A549 treated with dexamethasone at 1 μM for 4 hours (cell line): ENCODE measurements at places on chromosomes 3 and 15. TPM values are rescaled to one million over a fixed set of nuclear protein-coding genes. Genes with fewer than 3 reads are reported as not detected.

Gene TAMM41
- total RNA-seq: 26.5 to 28.3 TPM (median 27.9 TPM) in 5 replicates

Gene MUSTN1
- 0.14 to 0.31 TPM (median 0.16 TPM) in 4 of 5 replicates, not detected in the other for total RNA-seq

Gene LEKR1
- 0.49 to 1.1 TPM (median 0.77 TPM) in 5 replicates for total RNA-seq

Gene ASB14
- not detected in 5 replicates for total RNA-seq

Gene AGBL1
- not detected in 5 replicates for total RNA-seq

Gene GPR160
- total RNA-seq: 0.90 to 1.8 TPM (median 1.7 TPM) in 5 replicates

Gene TTLL13
- 0.09 to 0.25 TPM (median 0.12 TPM) in 5 replicates for total RNA-seq

Gene LMAN1L
- total RNA-seq: 0.04 TPM in 1 of 5 replicates, not detected in the others

Gene MOBP
- 0.03 to 0.15 TPM (median 0.08 TPM) in 5 replicates for total RNA-seq

Gene SLC2A2
- not detected in 5 replicates for total RNA-seq

Gene SCAANT1
- not detected in 5 replicates for total RNA-seq

Gene CCR8
- total RNA-seq: not detected in 5 replicates

Gene STARD9
- 1.2 to 1.9 TPM (median 1.6 TPM) in 5 replicates for total RNA-seq

Gene HIGD2B
- total RNA-seq: 0.10 TPM in 1 of 5 replicates, not detected in the others

Gene DNAH12
- total RNA-seq: 0.01 to 0.18 TPM (median 0.07 TPM) in 5 replicates

Gene MEGF11
- total RNA-seq: 0.08 to 0.61 TPM (median 0.47 TPM) in 5 replicates

Gene TTC21A
- 1.2 to 2.2 TPM (median 1.9 TPM) in 5 replicates for total RNA-seq

Gene SMCO1
- not detected in 5 replicates for total RNA-seq

Gene CADM2
- 0.09 to 0.27 TPM (median 0.18 TPM) in 5 replicates for total RNA-seq

Gene DYNC1LI1
- 41.6 to 55.0 TPM (median 43.5 TPM) in 5 replicates for total RNA-seq

Gene SGO1
- total RNA-seq: 12.0 to 17.4 TPM (median 15.8 TPM) in 5 replicates

Gene PSTPIP1
- total RNA-seq: 0.21 to 0.43 TPM (median 0.25 TPM) in 5 replicates

Gene ACOX2
- total RNA-seq: 6.0 to 9.0 TPM (median 7.1 TPM) in 5 replicates

Gene BTD
- total RNA-seq: 14.4 to 17.4 TPM (median 14.6 TPM) in 5 replicates

Gene CLDN18
- not detected in 5 replicates for total RNA-seq

Gene CCDC9B
- total RNA-seq: 13.0 to 26.8 TPM (median 19.2 TPM) in 5 replicates

Gene TMEM108
- 0.09 TPM in 1 of 5 replicates, not detected in the others for total RNA-seq

Gene ETFA
- total RNA-seq: 228 to 252 TPM (median 240 TPM) in 5 replicates

Gene STRIT1
- not detected in 5 replicates for total RNA-seq

Gene PLSCR4
- 7.3 to 12.0 TPM (median 9.9 TPM) in 5 replicates for total RNA-seq

Gene ECE2
- total RNA-seq: not detected in 5 replicates

Gene CCDC50
- total RNA-seq: 21.8 to 27.6 TPM (median 25.8 TPM) in 5 replicates

Gene INO80
- 12.0 to 15.7 TPM (median 14.0 TPM) in 5 replicates for total RNA-seq

Gene RARB
- 6.8 to 16.5 TPM (median 11.8 TPM) in 5 replicates for total RNA-seq

Gene THAP10
- total RNA-seq: 4.1 to 5.6 TPM (median 4.7 TPM) in 5 replicates

Gene FANCD2OS
- not detected in 5 replicates for total RNA-seq

Gene CIP2A
- 13.1 to 21.1 TPM (median 20.1 TPM) in 5 replicates for total RNA-seq

Gene AVEN
- 21.2 to 22.7 TPM (median 21.8 TPM) in 5 replicates for total RNA-seq

Gene SLC12A1
- total RNA-seq: not detected in 5 replicates

Gene IL17RB
- total RNA-seq: 0.41 to 1.00 TPM (median 0.69 TPM) in 5 replicates

Gene AMOTL2
- 40.5 to 55.8 TPM (median 52.6 TPM) in 5 replicates for total RNA-seq

Gene ROPN1
- not detected in 5 replicates for total RNA-seq

Gene ESYT3
- total RNA-seq: 0.36 to 0.79 TPM (median 0.52 TPM) in 5 replicates

Gene ACKR4
- 0.04 TPM in 1 of 5 replicates, not detected in the others for total RNA-seq

Gene ZNF80
- total RNA-seq: 0.04 TPM in 1 of 5 replicates, not detected in the others

Gene COL7A1
- 87.7 to 170 TPM (median 128 TPM) in 5 replicates for total RNA-seq

Gene TOP2B
- total RNA-seq: 66.2 to 78.3 TPM (median 71.8 TPM) in 5 replicates

Gene OR4M2
- not detected in 5 replicates for total RNA-seq

Gene RAB6B
- total RNA-seq: 1.9 to 3.0 TPM (median 2.5 TPM) in 5 replicates

Gene ISL2
- 2.4 to 4.5 TPM (median 3.5 TPM) in 5 replicates for total RNA-seq

Gene CLRN1
- not detected in 5 replicates for total RNA-seq

Gene CAV3
- 0.06 to 0.18 TPM in 2 of 5 replicates, not detected in the others for total RNA-seq

Gene SLC9C1
- total RNA-seq: not detected in 5 replicates
